ACHN (cell line): ENCODE measurements at places on chromosomes 11 and 22.

DNA sequence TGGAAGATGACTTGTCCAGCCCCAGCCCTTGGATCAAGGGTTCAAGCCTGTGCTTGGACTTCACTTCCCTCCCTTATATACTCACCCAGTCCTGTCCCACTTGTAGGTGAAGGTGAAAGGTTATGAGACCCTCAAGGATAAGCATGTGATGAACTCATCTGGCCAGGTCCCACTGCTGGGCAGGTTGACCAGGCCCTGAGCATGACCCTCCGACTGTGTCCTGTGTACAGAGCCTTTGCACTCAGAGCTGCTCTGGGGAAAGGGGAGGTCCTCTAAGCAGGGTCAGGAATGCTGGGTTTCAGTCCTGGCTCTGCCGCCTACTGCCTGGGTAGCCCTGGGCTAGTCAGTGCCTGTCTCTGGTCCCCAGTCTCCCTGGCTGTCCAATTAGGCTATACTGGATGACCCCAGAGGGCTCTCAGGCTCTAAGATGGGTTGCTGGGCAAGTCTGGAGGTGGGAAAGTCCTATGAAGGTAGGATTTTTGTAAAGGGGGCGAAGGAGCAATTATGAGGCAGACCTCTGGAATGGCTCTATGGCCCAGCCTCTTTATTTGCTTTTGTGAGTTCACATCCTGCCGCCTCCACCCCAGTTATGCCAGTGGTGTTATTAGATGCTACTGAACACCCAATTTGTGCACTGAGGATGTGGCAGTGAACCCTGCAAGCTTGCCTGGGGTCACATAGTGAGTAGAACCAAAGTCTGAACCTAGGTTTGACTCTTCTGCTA lies 14.1 kb downstream of the DGAT2 start:
- no peak for DNase-seq

DNA sequence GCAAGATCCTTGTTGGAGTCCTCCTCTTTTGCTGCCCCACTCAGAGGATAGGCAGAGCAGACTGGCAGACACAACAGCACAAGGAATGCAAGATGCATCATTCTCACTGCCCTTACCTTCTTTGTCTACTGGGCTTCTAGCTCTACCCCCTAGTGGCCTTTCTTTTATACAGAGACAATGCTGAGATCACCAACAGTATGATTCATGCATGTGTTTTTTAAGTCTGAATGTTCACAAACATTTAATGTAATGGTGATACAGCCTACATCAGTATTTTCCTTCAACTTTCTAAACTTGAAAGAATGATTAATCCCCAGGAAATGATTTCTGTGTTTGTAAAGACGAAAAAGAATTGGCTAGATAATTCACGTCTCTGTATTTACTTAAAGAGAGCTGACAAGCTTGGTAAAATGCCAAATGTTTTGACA lies at the start of gene MMP10:
TSS of gene MMP10 (minus strand) at position 138 of the 428 bp plus-strand sequence. CDS start at position 101, 37 bp downstream.
- DNase-seq = peak; percentile 57

GRCh38 chr11:84673753-84674152 lies 953.4 kb downstream of the DLG2 start:
- no peak for DNase-seq

DNA sequence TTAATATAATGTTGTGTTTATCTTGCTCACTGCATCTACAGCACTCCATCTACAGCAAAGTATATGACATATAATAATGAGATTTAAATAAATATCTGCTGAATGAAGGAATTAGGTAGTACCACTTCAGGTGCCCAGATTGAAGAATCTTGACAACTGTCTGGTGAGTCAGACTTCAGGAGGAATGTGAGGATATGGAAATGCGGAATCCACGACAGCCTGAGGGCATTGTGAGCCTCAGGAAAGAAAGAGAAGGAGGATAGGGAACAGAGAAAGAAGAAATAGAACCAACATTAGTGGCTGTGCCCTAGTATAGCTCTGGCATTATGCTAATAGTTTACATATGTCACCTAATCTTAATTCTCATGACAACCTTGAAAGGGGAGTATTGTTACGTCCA lies 304.4 kb downstream of the AASDHPPT start:
- no peak for DNase-seq

- no peak for DNase-seq
These were observed 12.5 kb downstream of the TAF1D start for GRCh38 chr11:93728792-93729128.

DNA sequence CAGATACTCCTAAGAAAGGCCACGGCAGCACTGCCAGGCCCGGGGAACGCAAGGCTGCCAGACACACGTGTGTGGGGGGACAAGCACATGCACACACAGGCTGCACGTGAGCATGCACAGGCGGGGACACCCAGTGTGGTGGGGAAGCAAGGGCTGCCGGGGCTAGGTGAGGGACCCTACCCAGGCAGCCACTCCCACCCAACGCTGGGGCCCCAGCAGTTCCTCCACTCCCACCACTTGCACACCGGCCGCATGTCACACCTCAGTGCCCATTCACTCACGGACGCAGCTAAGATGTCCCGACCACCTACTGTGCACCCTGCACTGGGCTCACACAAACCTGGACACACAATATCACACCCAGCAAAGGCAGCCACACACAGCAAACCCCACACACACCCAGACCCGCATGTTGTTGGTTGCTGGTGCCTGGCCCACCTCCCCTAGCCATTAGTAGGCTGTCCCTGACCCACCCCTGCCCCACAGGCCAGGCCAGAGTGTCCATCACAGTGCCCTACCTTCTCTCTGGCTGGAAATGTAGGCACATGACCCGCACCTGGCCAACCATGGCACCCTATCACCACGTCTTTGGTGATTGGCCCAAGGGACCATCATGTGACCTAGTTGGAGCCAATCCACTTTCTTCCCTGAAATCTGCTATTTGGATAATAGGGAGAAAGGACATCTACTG lies 8.8 kb downstream of the SSTR3 start:
- DNase-seq = no peak

- DNase-seq = no peak
These were observed 1344.3 kb downstream of the TBC1D22A start for GRCh38 chr22:48106715-48107259.

GRCh38 chr11:83927422-83927821 lies 641.3 kb upstream of the CCDC90B start:
- no peak for DNase-seq
